Dorsolateral prefrontal cortex (tissue), 122 donors: ENCODE measurements at places on chromosomes 16 and 17.

DNA sequence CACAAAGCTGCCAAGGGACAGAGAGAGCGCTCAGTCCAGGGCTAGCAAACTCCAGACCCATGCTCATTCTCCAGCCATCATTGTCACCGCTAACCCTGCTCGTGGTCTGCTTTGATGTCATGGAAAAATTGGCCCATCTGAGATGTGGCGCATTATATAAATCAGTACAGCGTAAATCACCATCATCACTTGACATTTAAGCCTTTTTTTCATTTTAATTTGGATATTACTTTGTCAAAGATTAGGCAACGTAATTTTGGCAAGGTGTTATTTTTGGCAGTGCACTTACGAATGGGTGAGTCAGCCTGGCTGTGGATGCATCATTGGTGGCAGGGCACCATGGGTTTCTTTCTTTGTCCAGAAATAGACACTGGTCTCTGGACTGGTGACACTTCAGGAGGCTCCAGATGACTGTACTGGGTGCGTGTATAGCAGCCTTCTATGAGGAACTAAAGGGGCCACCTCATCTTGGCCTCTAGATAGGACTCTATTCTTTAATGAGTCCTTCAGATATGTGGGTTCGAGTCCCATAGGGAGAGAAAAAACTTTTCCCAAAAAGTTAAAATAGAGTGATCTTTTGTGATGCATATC, 166.3 kb downstream of the MSI2 start:
- DNase-seq: no peak

GRCh38 chr16:87117936-87118335, 199.3 kb downstream of the C16orf95 start:
- no peak for DNase-seq

- no peak for DNase-seq
Observed at GRCh38 chr17:14321980-14322776, 21.3 kb downstream of the HS3ST3B1 start.

DNA sequence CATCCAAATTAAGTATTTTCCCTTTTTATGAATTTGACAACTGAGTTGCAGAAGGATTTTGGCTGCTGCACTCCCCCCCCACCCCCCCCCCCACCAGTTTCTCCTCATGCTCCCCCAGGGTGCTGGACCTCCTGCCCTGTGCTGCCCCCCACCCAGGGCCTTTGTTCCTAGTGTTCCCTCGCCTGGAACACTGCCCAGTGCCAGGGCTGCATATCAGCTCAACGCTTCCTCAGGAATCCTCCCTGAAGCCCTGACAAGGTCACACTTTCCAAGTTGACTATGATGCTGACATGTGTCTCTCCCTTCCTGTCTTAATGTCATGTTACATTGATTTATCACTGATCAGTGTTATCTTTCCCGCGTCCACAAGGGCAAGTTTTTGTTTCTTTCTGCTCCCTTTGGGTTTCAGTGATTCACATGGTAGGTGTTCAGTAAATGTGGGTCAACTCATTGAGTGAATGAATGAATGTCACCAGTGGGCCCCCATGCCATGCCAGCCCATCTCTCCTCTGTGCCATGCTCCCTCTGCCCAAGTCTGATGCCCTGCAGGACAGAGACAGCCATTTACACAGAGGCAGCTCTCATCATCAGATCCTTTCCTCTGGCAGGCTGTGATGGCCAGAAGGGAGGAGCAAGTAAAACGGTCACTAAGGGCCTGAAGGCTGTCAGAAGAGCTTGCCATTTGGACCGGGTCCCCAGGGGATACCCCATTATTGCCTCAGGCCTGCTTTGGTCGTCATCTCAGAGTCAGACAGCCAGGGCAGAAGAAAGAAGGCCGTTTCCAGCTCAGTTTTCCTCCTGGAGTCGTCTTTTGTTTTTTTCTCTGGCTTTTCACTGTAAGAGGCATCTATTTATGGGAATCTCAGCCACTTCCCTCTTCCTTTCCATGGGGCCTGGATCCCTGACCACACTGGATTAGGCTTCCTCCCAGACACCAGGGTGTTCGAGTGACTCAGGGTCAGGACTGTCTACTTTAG, 386.2 kb downstream of the SNX29 start:
- no peak for DNase-seq

- no peak for DNase-seq
Observed at GRCh38 chr17:81641825-81642489, 5.0 kb downstream of the TSPAN10 start.

GRCh38 chr17:79923974-79924638, 84.9 kb upstream of the CBX4 start:
- peak; percentile 61 for DNase-seq

DNA sequence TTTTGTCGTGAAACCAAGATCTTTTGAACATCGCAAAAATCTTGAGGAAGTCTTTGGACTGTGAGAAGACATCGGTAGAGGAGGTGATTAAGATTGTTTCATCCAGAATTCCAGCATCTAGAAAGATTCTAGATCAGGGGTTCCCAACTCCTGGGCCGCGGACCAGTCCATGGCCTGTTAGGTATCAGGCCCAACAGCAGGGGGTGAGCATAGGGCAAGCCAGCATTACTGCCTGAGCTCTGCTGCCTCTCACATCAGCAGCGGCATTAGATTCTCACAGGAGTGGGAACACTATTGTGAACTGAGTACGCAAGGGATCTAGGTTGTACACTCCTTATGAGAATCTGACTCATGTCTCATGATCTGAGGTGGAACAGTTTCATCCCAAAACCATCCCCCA, 600.6 kb upstream of the CDH11 start:
- no peak for DNase-seq

- no peak for DNase-seq
Observed at GRCh38 chr17:49598918-49599317, 23.2 kb downstream of the NXPH3 start.

DNA sequence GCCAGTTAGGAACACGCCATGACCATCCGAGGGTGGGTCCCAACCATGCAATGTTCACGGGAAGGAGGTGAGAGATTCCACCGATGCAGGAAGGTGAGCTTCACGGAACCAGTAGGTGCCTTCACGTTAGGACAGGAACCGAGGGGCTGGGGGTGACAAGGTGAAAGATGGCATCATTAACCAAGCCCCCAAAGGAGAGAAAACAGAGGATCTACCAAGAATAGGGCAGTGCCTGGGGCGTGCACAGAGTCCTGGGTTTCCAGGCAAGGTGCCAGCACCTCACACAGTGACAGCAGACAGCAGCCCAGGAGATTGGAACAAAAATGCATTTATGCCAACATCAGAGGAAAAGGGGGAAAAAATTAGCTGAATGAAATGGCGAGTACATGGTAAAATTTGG, 137.9 kb downstream of the GSG1L start:
- no peak for DNase-seq

DNA sequence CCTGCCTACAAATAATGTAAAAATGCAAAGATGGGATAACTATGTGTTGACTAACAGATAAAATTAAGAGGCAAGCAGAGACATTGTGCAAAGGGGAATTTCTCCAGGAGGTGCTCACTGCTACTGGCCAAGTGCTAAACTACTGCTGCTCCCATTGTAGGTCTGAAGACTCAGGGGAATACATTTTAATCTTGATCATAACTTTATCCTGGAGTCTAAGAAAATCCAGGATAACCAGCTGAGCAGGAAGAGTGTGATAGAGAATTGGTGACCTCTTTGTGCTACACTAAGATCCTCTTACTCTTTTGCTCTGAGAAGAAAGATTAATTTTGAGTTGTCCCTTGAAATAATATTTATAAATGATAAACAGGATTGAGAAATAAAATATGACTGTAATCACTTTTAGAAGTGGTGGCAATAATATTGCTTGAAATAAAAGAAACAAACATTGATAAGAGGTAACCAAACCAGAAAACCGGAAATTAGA, 5.9 kb downstream of the RNF43 start:
- no peak for DNase-seq

DNA sequence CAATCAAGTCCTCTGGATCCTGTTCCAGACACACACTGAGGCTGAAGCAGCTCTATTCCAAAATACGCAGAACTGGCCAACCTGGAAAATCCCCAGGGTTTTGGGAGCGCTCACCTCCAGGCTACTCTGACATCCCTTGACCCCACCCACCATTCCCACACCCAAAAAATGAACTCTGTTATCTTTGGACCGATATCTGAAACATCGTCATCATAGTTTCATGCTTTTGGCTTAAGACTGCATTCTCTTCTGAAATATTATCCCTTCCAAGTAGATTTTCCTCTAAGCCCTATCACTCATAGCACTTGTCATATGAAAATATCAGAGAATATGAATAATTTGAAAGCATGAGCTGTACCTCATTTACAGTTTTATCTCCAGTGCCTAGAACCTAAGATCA, 34.7 kb downstream of the VAT1L start:
- no peak for DNase-seq

- no peak for DNase-seq
Observed at GRCh38 chr17:63834431-63835166, 7.1 kb upstream of the FTSJ3 start.

DNA sequence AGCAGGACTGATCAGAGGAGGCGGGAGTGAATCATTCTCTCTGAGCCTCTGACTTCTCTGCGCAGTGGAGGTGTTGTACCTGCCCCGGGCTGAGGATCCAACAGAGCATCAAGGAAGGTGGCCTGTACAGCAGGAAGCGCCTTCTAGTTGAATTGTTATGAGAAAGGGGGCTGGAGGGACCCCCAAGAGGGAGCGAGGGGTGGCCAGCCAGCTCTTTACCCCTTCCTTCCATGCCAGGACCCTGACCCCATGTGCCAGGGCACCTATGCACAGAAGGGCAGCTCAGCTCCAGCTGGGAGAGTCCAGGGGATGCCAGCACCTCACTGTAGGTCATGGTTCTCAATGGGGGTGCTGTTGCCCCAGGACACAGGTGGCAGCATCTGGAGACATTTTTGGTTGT, 149.3 kb downstream of the SDK2 start:
- DNase-seq: no peak

DNA sequence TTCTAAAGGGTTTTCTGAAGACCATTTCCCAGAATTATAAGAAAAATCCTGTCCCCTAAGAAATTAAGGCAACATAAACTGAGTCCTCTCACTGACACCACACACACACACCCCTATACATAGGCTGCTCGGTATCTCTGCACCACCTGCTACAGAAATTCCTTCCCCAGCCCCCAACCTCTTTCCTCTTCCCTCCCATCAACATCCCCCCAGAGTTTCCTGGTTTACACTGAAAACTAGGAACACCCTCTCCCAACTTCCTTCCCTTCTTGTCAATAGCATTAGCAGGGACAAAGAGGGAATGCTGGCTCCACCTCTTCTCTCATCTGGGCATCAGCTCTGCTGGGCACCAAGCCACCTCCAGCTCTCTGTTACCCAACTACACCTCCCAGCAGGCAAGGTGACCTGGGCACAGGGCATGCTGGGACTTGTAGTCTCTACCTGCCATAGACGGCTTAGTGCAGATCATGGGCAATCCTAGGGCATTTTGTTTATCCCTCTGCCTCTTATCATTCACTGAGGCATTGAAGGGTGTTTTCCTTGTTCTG, 15.7 kb downstream of the CAVIN1 start:
- DNase-seq: peak; percentile 87

- no peak for DNase-seq
Observed at GRCh38 chr16:83682868-83683235, 124.9 kb upstream of the HSBP1 start.

GRCh38 chr16:19722981-19723380, 4.9 kb downstream of the IQCK start:
- no peak for DNase-seq

- no peak for DNase-seq
Observed at GRCh38 chr17:82840431-82840831, 609 bp upstream of the ZNF750 start.

DNA sequence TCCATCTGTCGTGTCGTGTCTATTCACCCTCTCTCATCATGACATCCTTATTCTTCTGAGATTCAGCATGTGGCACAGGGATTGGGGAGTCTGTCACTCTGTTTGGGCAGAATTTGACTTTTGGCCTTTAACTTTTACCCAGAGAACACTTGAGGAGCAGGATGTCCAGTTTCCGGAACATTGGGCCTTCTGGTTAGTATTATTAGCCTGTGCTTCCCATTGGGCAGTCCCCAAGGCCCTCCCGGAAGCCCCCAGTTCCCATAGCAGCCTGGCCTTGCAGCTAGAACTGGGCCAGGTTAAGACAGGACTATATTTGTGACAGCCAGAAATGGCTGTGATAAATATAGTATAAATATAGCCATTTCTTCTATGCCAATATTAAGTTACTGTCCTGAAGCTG, 9.6 kb downstream of the SCN4A start:
- DNase-seq: no peak

DNA sequence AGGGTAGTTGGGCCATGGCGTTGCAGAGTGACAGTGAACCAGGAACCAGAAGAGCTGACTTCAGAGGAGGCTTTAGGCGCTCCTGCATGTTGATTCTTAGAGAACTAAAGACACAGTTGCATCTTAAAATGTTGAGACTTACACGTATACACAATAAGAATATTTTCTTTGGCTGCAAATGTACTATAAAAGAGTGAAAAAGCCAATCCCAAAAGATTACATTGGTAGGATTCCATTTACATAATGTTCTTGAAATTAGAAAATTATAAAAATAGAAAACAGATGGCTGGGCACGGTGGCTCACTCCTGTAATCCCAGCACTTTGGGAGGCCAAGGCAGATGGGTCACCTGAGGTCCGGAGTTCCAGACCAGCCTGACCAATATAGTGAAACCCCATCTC, 738.8 kb downstream of the WWOX start:
- no peak for DNase-seq

DNA sequence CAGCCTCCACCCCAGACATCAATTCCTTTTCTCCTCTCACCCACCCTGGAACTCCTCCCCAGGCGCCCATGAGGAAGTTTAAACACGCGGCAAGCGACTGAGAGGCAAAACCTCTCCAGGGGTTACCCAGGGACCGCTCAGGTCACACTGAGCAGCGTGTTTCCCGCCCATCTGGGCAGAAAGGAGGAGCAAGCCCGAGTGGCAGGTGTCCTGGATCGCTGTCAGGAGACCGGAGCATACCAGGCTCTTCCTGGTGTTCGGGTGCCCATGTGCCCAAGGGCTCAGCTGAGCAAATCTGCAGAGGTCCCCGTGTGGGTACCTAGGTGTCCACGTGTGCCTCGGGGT, 491 bp downstream of the SLC25A19 start:
- DNase-seq: no peak

GRCh38 chr17:71349908-71350600, 770.8 kb upstream of the SOX9 start:
- no peak for DNase-seq

- no peak for DNase-seq
Observed at GRCh38 chr17:72463287-72464102, 342.7 kb downstream of the SOX9 start.

DNA sequence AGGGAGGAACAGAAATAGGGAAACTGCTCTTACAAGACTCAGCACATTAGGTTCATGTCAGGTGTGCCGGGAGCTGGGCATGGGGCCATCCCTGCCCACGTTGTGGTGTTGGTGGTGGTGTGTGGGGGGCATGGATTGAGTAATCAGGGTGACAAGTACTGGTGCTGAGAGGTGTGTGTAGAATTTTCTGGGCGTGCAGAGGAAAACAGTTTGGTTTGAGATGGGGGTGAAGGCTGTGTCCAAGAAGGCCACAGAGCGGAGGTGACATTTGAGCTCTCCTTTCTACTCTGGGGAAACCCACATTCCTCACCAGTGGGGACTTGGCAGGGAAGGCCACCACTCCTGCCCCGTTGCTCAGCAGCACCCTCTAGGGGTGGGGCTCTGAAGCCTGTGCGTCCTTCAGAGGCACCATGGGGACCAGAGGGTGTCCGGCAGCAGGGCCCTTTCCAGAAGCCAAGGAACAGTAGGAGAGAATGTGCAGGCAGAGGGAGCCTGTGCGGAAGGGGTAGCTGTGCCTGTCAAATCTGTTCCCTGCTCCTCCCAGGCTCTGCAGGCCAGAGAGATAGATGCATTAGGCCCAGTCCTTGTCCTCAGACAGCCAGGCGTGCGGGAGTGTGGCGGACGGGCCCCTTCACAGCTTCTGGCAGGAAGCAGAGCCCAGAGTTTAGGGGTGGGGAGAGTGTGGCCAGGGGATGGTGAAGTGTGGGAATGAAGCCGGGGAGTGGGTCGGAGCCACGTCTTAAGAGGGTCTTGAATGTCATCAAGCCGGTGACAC, 48.7 kb upstream of the GSE1 start:
- no peak for DNase-seq
